Epithelial cell of esophagus (primary cell): ENCODE measurements at places on chromosomes 11 and 22.

- DNase-seq, result peak; percentile 29
Observed at GRCh38 chr11:62456630-62457029, 37.8 kb downstream of the SCGB1A1 start.

GRCh38 chr11:36478700-36479329 lies 31.3 kb downstream of the TRAF6 start:
- peak; percentile 59 for DNase-seq

GRCh38 chr11:71482216-71482615 lies 29.2 kb downstream of the NADSYN1 start:
- DNase-seq, result no peak

DNA sequence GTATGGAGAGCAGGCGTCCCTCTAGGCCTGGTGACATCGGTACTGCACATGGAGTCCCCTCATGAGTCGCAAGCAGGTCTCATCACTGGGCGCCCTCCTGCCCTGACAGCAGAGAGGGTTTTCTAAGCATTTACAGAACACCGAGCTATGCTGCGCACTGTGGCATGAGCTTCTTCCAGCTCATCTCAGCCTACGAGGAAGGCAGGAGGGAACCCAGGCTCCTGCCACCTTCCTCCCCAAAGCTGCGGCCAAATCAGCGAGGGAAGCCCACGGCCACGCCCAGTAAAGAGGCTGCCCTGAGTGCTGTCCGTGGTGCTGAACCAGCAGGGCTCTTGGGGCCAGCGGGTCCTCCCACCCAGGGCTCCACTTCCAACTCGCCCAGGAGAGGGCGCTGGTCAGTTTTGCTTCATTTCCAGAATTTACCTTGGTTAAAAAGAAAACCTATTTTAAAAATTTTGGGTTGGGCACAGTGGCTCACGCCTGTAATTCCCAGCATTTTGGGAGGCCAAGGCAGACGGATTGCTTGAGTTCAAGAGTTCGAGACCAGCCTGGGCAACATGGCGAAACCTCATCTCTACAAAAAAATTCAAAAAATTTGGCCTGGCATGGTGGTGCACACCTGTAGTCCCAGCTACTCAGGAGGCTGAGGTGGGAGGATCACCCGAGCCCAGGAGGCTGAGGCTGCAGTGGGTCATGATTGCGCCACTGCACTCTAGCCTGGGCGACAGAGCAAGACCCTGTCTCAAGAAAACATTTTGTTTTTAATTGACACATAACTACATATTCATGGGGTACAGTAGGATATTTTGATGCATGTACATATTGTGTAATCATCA lies 34.2 kb downstream of the PHF21B start:
- DNase-seq, result peak; percentile 81

DNA sequence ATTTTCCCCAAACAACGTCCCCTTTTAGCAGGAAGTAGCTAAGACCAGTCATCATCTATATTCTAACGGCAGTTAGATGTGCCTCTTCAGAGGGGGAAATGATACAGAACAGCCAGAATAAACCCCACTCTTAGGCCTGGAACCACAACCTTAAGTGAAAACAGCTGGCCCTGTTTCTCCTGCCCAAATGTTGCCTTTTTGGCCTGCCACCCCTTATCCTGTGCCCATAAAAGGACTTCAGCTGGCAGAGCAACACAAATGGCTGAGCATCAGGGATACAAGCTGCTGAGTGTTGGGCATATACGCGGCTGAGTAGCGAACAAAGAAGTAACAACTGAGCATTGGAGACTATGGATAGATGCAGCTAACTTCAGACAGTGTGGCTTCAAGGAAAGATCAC lies 1491.4 kb downstream of the LRRC4C start:
- DNase-seq, result no peak

- DNase-seq, result peak; percentile 67
Observed at GRCh38 chr11:34977089-34977912, 60.9 kb downstream of the PDHX start.

DNA sequence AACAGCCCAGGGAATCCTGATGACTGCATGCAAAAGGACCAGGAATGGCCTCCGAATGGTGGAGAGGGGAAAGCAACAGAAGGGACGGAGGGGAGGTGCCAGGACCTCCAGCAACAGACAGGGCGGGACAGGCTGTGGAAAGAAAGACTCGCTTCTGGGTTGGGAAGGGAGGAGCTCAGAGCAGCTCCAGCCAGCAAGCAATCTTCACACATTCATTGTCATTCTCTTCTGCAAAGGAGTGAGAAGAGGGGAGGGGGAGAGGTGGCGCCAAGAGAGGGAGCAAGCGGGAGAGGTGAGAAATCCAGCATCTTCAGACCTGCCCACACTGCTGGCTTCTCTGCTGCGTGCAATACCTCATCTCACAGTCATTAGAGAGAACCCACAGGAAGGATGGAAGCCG lies 509.0 kb downstream of the BUD13 start:
- no peak for DNase-seq

- no peak for DNase-seq
Observed at GRCh38 chr11:69732910-69733309, 29.1 kb upstream of the FGF19 start.

- no peak for DNase-seq
Observed at GRCh38 chr11:114251815-114252337, 44.3 kb upstream of the NNMT start.

DNA sequence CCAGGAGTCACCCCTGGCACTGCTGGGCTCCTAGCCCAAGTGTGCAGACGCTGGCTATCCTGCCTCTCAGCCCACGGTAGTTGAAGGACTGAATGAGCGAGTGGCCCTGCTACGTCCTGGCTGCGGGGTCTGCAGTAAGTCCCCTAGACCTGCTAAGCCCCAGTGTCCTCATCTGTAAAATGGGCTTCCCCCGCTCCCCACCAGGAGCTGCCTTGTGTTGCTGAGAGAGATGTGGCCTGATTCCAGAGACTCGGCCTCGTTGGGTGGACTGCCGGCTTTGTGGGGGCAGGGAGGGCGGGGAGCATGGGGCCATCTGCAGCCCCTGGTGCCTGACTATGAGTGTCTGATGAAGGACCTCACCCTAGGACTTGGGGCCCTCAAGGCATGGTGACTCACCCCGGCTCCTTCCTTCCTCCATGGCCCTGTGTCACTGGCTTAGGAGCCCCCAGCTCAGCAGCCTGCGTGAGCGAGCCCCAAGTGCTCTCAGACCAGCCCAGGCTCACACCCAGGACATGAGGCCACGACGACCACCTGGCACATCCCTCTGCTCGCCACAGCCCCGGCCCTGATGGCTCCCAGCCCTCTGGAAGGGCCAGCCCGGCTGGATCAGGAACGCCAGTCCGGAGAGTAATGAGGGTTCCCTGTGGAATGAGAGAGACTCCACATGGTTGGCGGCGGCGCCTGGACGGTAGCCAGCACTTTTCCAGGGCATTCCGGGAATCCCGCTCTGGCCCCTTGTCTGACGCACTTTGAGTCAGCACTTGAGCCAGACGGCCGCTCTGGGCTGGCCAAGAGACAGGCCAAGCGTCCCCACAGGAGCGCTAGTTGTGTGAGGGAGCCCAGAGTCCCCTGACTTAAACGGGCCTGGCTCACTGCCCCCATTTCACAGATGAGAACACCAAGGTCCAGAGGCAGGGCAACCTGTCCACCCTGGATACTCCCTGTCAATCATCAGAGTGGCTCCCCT lies 50.5 kb upstream of the SHISAL1 start:
- peak; percentile 91 for DNase-seq

GRCh38 chr11:30938810-30939209 lies 352.7 kb upstream of the MPPED2 start:
- no peak for DNase-seq

- DNase-seq, result peak; percentile 71
Observed at GRCh38 chr11:83151274-83151977, 5.5 kb upstream of the PCF11 start.

DNA sequence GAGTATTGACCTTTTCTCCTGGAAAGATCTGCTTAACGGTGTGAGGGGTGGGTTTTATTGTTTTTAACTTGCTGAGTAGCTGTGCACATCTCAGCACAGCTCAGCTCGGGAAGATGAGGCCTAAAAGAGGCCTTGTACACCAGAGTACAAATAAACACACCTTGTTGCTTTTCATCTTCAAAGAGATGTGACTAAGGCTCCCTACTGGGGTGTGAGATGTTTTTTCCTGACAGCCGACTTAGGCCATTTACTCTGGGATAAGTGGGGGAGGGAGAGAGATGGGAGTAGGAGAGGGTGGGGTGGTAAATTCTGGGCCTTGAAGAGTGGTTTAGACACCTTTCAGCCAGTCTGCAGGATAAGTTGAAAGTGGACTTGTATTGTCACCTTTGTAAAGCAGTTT lies 2.9 kb downstream of the LDLRAD3 start:
- no peak for DNase-seq

DNA sequence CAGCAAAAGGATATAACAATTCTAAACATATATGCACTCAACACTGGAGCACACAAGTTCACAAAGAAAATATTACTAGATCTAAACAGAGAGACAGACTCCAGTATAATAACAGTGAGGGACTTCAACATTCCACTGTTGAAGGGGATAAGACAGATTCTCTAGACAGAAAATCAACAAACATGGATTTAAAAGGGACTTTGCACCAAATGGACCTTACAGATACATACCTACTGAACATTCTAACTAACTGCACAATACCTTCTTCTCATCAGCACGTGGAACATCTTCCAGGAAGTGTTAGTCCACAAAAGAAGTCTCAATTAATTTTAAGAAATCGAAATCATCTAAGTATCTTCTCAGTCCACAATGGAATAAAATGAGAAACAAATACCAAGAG lies 26.6 kb downstream of the RSF1 start:
- DNase-seq, result no peak

DNA sequence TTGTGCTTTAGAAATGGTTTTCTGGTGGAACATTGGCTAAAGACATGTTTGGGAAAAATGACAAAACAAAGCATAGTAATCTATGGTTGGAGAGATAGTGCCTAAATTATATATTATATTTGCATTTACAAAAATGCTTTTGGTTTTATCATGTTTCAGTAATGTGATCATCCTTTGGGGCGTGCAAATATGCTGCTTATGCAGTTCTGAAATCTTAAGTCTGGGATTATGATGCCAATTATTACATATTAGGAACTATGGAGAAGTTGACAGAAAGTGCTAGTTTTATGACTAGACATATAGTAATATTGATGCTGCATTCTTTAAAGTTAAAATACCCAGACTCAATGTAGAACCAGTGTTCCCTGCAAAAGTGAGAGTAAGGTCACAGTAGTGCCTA lies 655.0 kb downstream of the METTL15 start:
- DNase-seq, result no peak

GRCh38 chr11:20158597-20159257 lies 1.5 kb downstream of the DBX1 start:
- peak; percentile 68 for DNase-seq

DNA sequence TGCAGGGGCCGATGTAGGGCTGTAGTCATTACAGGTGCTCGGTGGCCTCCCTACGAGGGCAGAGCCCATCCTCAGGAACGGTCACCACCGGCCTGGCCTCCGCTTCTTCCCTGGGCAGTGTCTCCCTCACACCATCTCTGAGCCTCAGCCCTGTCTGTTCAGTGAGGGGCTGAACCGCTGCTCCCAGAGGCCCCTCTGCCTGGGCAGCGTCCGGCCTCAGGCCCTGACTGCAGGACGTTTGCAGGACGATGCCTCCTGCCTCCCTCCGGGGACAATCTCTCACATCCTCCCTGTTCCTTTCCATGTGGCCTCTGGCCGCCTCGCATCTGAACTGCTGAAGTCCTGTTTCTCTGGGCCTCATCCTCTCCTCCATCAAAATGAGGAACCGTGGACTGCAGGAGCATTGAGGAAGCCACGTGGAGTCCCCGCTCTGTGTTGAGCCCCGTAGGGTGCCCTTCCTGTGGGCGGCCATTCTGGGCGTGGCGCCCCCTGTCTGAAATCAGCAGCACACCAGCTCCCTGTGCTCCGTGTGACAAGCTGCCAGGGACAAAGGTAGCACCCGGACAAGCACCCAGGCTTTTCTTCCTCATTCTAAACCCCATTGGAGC lies 933.5 kb downstream of the BRD1 start:
- no peak for DNase-seq

GRCh38 chr11:32033067-32033466 lies 57.8 kb upstream of the RCN1 start:
- no peak for DNase-seq

DNA sequence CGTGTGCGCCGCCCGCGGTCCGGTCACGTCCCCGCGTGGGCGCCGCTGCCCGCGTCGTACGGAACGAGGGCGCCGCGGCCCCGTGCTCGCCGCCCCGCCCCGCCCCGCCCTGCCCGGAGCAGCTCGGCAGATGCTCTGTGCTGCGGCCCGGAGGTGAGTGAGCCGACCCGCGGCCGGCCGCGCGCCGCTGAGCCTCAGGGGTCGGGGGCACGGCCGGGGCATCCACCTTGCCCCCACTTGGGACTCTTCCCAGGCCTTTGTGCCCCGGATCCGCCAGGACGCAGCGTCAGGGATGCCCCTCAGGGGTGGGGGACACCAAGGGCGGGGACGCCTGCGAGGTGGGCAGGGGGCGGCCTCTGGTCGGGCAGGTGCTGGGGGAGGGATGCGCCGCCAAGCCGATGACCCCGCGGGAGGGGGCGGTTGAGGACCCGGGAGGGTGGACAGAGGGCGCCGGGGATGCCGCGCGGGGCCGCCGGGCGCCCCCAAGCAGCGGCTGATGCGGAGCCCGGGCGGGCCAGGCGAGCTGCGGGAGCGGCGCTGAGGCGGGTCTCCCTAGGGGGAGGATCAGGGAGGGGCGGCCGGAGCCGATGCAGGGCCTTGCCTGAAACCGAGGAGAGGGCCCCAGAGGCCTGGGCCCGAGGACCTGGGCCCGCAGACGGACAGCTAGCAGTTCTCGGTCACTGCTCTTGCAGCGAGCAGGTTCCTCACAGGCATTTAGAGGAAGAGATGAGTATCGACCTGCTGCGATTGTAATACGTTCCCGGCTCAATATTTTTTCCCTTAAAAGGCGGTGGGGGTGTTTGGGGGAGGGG lies at the start of gene GNAZ:
GNAZ (plus strand) TSS at position 102 of the 812 bp plus-strand sequence. CDS start 25,177 bp downstream, outside the sequence.
- no peak for DNase-seq

DNA sequence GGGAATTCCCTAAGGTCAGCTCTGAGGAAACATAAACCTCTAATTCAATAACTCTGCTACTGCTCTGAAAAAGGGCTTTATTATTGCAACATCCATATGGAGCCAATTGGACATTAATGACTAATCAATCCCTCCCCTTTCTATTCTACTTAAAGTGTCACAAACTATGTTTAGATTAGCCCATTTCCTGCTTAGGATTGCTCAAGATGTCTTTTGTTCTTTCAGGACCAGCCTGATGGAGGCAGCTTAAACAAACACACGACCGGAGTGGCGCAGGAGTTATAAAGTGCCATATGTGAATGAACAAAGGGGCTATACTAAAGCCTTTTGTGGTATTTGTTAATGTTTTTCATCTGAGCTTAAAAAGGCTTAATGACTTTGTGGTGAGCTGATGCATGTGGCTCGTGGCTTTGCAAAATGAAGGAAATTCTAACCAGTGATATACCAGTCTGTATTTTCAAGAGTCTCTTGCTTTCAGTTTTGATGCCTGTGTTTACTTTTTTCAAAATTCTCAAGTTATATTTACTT lies 354.4 kb downstream of the SOX6 start:
- peak; percentile 90 for DNase-seq

DNA sequence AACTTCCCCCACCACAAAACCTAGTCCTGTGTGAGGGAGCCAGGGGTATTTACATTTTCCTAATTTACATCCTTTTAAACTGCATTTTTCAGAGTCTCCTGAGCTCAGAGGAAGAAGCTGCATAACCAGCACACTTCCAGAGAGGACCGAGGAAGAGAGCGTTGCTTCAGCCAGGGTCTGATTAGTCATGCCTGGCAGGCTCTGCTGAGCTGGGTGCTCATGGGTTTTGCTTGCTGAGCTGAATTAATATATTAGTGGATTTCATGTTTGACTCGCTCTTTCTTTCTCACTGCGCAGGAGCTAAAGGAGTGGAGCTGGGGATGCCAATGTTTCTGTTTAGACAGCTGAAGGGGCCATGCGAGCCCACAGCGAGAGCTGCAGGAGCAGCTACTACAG lies 539.3 kb upstream of the B3GAT1 start:
- DNase-seq, result peak; percentile 44

GRCh38 chr22:28627791-28628190 lies 51.8 kb downstream of the TTC28 start:
- DNase-seq, result no peak
